ENCODE measurements at places on chromosomes 7 and 10.

- no peak for DNase-seq
Measured at GRCh38 chr7:75629044-75629443, 109.7 kb downstream of the HIP1 start.

- DNase-seq = no peak
Measured at GRCh38 chr7:128831994-128832879, 2.0 kb downstream of the FLNC start.

GRCh38 chr10:14569274-14570060 is 205.2 kb downstream of the FAM107B start:
- DNase-seq = no peak

GRCh38 chr7:158966780-158967390 is 110.5 kb downstream of the DYNC2I1 start:
- no peak for DNase-seq

GRCh38 chr7:78071491-78072200 is 273.1 kb downstream of the PHTF2 start:
- DNase-seq = no peak

- DNase-seq = no peak
Measured at GRCh38 chr10:117449636-117450035, 74.4 kb upstream of the PDZD8 start.

DNA sequence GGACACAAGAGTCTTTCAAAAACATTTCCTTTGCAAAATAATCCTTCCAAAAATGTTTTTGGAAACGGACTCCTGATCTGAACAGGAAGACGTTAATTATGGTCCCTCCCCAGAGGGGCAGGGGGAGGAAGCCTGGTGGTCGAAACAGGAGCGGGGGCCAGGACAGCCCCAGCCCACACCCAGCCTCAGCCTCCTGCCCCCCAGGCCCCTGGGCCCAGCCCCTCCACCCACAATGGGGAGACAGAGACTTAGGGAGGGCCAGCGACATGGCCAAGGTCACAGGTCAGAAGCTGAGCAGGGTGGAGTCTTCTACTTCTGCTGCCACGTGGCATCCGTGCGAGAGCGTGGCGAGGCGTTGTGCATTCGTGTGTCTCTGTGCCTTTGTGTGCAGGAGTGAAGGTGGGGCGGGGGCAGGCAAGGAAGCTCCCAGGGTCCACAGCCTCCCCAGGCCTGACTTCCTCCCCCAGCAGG is 14.0 kb upstream of the GRIFIN start:
- no peak for DNase-seq

- DNase-seq = no peak
Measured at GRCh38 chr10:12287772-12288171, 61.6 kb upstream of the CAMK1D start.

GRCh38 chr7:90401989-90402388 is 1.3 kb upstream of the CLDN12 start:
- DNase-seq = no peak

GRCh38 chr7:129947701-129948100 is 5.1 kb downstream of the UBE2H start:
- no peak for DNase-seq

DNA sequence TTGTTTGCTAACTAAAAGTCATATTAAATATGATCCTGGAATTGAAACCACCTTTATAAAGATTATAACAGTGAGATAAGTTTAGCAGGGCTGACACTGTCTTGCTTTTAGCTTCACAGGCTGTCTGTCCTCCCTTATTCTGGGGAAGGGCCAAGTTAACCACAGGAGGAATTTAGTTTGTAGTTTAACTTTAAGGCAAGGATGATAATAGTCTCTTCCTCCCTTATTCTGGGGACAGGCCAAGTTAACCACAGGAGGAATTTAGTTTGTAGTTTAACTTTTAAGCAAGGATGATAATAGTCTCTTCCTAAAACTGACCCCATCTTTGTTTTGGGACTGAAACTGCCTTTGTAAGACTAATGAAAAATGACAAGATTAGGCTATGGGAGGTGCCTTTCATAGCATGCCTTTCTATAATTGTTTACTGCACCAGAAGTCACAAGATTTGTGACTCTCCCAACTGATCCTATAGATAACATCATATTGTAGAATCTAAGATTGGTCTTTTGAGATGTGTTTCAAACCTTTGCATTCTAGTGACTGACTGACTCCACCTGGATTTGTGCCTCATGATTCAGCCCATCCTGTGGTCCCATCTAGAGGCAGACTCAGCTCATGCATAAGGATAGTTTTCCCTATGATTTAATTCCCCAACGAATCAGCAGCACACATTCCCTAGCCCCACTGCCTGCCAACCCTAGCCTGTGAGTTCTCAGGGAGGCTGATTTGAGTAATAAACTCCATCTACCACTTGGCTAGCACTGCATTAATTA is 212.0 kb downstream of the MAGI2 start:
- no peak for DNase-seq

DNA sequence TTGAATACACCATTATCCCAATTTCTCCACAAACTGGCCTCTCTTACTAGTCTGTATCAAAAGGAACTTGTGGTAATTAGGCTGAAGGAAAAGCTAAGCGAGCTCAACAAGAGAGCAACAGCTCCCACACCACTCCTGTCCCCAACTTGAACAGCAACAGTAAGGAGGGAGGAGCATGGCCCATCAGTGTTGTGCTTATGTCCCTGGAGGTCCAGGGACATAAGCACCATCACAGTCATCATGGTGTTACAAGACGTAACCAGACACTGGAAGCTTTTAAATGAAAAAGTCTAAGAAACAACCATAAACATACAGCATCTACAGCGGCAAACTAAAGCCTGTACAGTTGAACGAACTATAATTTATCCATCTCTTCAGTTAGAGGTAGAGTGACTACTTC is 989 bp downstream of the ERLIN1 start:
- no peak for DNase-seq

DNA sequence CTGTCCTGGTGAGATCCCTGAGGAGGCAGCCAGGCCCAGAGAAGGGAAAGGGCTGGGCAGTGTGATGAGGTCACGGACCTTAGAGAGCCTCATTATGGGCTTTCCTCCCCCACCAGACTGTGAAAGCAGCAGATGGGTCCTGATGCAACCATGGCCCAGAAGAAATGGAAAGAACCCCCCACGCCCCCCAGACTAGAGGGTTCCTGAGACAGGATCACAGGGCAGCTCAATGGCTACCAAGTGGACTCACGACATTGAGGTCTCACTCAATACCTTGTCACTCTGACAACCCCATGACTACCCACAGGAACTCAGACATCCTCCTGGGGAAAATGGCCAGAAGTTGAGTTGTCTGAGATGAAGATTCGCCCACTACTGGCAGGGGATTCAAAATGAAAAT is 36.7 kb downstream of the FAM241B start:
- DNase-seq = no peak

GRCh38 chr7:50379082-50379481 is 71.1 kb downstream of the FIGNL1 start:
- DNase-seq = no peak

GRCh38 chr10:92124616-92125143 is 166.2 kb downstream of the CPEB3 start:
- no peak for DNase-seq

DNA sequence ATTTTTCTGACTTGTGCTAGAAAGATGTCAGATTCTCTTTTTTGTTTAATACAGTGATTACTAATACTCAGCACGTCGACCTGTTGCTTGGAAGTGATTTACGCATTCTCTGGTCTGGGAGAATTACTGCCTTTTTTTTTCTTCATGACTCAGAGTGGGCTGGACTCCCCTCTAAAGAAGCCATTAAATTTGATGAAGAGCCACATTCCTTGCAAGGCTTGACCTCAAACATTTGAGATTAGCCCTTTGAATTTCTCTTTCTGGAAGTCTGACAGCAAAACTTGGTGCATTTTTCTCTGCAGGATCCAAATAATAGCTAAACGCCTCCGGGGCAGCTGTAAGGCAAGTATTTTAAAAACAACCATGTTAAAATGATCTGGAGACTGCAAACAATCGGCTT is 171.6 kb downstream of the GALNT17 start:
- DNase-seq = no peak

GRCh38 chr10:132762267-132762666 is 23.7 kb downstream of the NKX6-2 start:
- DNase-seq = no peak

GRCh38 chr10:102691285-102692066 is 22.7 kb downstream of the ARL3 start:
- no peak for DNase-seq

GRCh38 chr10:70542565-70542938 is 60.0 kb downstream of the PRF1 start:
- DNase-seq = no peak

DNA sequence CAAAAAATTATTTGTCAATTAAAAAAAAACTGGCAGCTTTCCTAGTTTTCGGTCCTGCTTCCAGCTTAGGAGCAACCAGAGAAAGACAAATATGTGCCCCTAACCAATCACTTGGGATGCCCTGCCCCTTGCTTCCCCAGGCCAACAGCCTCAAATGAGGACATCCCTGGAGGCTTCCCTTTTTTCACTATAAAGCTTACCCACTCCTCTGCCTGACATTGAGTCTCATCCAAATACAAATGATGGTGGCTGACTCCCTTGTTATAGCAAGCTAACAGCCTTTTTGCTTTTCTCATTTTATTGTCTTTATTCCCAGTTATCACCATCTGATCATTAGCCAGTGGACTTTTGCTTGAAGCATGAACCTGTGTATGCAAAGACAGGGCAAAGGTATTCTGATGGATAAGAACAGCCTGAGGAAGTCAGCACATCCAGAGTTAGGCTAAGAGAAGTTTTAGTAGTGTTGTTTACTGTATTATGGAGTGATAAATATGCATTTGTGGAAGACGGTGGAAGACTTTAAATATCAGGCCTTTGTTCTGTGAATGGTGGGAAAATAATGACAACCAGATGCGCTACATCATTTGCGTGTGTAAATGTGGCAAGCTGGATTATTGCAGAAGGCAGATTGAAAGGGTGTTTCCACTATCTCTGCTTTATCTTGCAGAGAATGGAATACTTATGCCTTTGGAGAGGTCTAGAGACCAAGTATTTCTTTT is 1.7 kb upstream of the CCM2 start:
- DNase-seq = no peak

DNA sequence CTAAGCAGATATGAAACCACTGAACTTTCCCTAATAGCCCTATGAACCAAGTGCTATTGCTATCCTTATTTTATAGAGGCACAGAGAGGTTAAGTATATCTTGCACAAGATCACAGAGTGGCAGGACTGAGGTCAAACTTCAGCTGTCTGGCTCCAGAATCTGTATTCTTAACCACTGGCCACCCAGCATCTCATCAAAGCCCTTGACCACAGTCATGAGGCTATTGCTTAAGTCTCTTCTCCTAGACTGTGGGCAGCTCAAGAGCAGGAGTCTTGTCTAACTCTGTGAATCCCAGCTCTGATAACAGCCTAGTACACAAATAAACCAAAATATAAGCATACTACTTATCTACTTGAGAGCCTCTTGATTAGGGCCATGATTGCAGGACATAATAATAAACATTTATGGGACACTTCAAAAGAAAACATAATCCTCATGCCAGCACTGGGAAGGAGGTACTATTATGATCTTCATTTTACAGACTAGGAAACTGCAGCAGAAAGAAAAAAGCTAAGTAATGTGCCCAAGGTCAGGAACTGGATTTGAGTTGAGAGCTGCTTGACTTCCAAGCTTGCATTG is 22.4 kb upstream of the SMC3 start:
- no peak for DNase-seq

DNA sequence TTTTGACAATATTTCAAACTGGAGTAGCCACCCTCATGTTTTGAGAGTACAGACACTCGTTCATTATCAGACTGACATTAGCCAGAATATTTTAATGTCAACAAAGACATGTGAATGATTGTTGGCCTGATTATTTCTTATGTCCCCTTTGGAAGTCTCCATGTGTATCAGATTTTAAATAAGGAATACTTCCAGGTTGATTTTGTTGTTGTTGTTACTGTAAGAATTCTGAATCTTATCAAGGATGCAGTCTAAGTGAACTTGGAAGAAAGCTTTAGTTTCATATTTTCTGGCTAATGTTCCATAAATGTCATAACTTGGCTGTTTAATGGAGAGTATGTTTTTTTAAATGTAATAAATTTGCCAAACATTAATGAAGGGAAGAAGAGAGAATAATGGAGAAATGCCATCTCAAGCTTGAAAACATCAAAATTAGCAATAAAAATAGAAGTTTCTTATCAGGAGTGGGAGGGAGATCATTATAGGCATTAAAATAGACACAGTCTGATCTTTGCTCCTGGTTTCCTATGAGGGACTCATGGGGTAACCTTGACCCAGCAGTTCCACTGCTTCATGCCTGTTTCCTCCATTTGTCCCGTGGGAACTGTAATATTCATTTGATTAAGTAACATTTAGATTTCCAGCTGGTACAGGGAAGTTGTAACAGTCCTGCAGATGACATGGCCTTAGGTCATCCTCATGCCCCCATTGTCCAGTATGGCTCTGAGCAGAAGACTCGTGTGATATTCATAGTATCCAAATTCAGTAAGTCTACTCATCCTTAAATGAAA is 122.4 kb upstream of the KIAA1217 start:
- no peak for DNase-seq

DNA sequence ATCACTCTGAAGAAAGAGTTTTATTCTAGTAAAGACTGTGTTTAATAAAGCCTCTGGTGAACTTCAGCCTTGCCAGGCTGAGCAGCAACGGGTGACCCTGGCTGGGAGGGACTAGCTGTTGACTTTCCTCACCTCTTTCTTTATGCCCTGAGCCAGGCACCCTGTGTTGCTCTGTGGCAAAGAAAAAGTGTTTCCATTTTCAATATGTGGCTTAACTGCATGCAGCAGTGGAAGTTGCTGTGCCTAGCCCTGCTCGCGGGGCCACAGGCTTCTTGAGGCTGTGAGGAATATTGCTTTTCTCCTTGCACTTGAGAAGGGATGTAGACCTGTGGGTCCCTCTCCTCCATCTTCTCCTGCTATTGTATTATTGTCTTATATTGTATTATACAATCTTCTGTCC is 67.0 kb downstream of the CXCL12 start:
- no peak for DNase-seq

DNA sequence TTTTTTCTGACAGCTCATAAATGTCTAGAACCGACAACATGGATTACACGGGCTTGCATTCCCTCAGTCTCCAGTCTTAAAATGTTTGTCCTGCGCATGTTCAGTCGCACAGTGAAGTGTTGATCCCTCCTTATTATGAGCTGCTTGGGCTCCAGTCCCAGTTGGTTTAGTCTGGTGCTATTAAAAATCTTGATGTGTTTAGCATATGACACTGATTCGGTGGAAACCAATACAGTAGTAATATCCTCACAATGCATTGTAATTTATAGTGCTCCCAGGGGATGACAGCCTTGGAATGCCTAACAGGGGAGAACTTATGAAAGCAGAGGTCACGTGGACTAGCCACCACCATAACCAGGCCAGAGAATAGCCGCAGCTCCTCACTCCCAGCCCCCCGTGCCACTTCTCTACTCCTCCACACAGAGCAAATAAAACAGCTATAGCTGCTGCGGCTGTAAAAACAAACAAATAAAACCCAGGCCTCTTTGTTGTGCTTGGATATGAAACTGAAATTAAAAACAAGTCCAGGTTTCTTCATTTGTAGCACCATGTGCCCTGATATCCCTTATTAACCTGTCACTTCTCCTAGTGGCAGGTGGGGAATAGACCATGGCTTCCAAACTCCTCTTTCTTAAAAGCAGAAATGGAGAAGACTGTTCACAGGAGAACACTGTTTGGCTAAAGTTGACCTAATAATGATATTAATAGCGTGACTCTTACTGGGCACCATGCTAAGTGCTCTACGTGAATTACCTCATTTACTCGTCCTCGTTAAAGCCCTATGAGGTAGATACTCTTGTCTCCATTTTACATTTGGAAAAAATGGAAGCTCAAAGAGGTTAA is 7.7 kb downstream of the DPCD start:
- no peak for DNase-seq
